ENCODE measurements at places on chromosomes 7 and 10.

- DNase-seq, result no peak
These were observed 292.5 kb upstream of the SHH start for GRCh38 chr7:156104501-156105336.

- DNase-seq, result no peak
These were observed 22.0 kb upstream of the SLF2 start for GRCh38 chr10:100890673-100891317.

- no peak for DNase-seq
These were observed 99.7 kb downstream of the CCSER2 start for GRCh38 chr10:84427903-84428650.

DNA sequence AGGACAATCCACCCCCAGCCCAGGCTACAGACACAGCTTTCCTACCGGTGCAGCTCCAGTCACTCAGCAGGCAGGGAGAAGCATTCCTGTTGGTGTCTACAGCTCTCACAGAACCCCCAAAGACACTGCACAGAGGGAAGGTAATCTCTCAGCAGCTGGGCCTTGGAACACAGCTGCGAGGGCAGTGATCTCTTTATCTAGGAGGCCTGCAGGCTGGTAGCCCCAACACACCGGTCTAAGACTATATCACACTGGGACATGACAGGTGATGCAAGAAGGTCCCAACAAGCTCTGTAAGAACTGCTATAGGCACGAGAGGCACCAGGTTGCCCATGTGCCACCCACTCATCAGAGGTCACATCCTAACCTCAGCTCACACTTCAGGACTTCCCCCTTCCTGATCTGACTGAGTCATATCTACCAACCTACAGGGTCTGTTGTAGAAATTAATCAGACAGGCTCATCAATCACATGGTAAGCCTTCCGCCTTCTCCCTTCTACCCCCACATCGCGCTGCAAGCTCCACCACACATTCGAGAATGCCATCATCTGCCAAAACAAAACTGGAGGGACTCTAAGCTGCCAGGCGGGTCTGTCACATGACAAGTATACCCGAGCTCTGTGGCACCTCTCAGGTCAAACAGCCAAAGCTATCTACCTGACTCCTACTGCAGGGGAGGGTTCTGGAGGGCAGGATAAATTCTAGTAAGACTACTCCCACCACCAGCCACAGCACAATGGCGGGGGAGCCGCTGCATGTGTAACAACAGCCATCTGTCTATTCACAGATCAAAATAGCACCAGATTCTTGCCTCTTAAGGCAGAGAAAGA lies 26.1 kb downstream of the FAM53B start:
- no peak for DNase-seq

DNA sequence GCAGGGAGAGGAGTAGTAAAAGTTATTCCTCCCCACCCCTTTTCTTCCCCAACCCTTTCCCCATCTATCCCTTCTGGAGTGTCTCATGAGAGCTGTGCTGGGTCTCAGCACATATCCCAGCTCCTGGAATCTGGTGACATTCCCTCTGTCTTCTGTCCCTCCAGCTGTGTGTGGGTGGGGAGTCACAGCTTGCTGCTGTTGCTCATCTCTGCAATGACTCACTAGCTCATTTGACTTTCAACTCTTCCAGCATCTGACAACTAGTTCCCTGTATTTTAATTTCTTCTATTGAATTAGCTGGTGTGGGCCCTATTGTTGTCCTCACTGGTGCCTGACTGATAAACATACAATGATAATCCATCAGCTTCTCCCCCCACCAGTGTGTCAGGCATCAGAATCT lies 198.9 kb upstream of the AUTS2 start:
- no peak for DNase-seq

DNA sequence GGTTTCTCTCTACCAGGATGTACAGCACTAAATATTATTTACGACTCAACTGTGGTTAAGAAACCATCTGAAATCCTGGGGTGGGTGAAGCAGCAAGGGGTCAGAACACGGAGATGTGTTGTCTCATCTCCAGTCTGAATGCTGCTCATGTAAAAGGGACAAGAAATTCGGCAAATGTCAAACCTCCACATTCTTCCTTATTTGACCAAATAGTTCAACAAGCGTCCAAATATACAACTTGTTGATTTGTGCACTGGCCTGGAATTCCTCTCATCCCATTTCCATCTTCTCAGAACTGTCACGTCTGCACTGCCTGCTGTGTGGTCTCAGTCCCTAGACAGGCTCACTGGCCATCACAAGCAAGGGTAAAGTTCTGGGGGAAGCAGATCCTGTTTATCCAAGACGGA lies 520.0 kb downstream of the PARD3 start:
- no peak for DNase-seq

- no peak for DNase-seq
These were observed 53.3 kb downstream of the SEMA3D start for GRCh38 chr7:85133560-85133959.

DNA sequence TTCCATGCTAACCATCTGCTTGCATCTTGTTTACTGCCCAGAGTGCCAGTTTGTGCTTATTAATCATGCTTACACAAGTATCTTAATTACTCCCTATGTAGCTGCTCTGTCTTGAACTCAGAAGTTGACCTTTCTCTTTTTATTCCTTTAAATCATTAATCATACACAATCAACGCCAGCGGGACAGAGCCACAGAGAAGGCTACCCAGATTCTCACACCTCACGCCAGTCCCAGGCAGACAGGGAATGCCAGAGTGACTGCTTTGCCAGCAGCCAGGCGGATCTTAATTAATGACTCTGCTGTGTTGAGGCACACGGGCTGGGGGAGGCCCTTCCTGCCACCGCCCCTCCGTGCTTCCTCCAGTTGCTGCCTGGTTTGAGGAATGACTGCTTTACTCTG lies 229.4 kb downstream of the LRMDA start:
- no peak for DNase-seq

DNA sequence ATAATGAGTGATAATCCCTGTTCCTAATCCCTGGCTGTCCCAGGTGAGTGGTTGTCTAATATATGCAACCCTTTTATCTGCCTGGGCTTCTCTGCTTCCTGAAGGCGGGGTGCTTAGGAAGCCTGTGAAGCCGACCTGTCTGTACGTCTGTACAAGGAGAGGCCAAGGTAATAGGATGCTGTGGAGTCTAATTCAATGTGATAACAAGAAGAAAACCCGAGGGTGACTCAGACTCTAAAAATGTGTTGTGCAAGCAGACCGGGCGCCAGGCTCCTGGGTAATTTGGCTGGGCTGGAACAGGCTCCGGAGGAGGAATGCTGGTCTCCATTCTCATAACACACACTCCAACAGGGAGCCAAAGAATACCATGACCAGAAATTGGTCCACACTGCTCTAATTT lies 43.6 kb downstream of the THNSL1 start:
- DNase-seq, result no peak

DNA sequence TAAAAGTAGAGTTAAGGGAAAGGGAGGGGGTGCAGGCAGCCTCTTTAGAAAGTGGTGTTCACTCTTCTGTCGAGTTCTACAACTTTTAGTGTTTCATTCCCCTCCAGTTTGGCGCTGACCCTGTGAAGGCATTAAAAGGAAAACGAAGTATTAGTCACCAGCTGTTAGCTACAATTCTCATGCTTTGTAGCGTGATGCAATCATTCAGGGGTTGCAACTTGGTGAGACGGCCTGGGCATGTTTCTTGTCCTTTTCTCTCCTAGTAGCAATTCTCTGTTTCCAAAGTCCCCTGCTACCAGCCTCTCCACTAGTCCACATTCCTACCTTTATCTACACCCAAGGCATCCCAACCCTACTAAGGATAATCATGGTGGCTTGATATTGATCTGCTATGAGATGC lies 33.7 kb upstream of the DGKI start:
- DNase-seq, result no peak

- no peak for DNase-seq
These were observed 417.9 kb downstream of the IPMK start for GRCh38 chr10:57849691-57850357.

DNA sequence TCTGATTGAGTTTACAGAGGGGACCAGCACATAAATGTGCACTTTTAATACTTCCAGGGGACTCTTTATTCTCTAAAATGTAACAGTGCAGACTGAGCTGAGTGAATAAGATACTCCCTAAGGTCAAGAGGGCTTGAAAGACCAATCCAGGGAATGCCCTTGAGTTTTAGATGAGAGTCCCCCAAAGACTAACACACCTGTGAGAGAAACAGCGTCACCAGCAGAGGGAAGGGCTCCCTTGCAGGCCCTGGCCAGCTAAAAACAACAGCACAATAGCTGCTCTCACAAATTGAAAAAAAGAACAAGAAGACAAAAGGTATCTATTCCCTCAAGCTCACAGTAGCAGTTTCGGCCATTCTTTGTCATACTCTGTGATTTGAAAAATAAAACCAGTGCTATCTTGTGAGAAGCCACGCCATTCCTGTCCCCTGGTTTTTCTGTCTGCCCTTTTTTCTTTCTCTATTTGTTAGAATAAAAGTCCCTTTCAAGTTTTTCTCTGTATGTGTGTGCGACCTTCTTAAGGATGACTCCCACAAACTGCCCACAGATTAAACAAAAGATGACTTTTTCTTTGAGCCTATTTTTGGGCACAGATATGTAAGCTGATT lies 230.4 kb upstream of the BMPER start:
- DNase-seq, result no peak

- no peak for DNase-seq
These were observed 228.1 kb upstream of the PFKP start for GRCh38 chr10:2839081-2839725.

GRCh38 chr7:128110641-128111364 lies 79.6 kb upstream of the LRRC4 start:
- DNase-seq, result no peak

DNA sequence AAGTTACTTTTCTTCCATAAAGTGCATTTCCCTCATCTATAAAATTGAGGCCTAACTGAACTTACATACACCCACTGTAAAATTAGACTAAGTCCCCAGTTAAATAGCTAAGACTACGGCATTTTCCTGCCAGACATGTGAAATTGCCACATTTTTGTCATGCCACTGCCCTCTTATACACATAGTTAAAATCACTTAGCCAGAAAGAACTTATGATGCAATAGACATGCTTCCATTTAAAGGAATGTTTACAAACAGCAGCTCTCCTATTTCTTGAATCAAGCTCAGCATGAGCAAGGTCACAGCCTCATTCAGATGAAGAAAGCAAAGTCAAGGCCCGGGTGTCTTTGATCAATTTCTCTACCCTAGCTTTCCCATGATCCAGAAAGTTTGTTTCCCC lies 175.7 kb downstream of the LRRN3 start:
- DNase-seq, result no peak

DNA sequence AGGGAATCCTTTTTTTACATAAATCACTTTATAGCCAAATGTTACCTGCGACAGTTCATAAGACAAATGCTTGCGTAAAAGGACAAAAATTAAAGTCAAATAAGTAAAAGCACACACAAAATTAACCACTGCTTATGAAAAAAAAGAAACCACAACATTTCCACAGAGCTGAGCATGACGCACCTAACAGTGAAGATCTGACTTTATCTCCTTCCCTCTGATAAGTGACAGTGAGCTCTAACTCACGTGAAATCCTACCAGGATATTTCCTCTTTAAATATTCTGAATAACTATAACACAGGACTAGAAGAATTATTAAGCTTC lies 225.5 kb downstream of the SFMBT2 start:
- no peak for DNase-seq

GRCh38 chr10:43204042-43204942 lies 62.6 kb downstream of the RASGEF1A start:
- no peak for DNase-seq

GRCh38 chr7:103525937-103526336 lies 79.9 kb upstream of the SLC26A5 start:
- no peak for DNase-seq

GRCh38 chr10:3986493-3987142 lies 201.6 kb upstream of the KLF6 start:
- no peak for DNase-seq

DNA sequence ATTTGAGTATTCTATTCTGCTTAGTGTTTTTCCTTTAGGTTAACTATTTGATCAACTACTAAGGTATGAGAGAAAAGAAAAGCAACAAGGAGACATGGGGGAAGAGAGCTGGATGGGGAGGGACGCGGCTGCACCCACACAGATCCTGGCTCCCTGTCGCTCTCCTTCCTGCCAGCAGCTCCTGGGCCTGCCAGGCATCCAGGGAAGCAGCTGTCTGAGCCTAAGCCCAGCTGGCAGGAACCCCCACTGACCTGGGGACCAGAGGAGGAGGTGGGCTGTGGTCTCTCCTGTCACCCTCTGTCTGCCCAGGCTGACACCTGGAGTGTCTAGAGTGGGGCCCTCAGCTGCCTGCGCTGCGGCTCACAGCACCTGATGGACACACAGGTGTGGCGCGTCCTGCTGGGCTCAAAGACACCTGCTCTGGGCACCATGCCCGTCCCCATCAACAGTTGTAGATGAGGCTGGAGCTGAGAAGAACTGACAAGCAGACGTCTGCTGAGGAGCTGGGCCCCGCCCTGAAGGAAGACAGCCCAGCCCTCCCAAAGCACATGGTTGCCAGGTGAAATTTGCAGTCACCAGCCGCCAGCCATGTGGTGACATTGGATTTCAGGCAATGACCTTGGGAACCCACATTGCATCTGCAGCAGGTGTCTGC lies 207.9 kb downstream of the PLXNA4 start:
- no peak for DNase-seq

GRCh38 chr10:6507311-6507710 lies 72.8 kb downstream of the PRKCQ start:
- DNase-seq, result no peak

DNA sequence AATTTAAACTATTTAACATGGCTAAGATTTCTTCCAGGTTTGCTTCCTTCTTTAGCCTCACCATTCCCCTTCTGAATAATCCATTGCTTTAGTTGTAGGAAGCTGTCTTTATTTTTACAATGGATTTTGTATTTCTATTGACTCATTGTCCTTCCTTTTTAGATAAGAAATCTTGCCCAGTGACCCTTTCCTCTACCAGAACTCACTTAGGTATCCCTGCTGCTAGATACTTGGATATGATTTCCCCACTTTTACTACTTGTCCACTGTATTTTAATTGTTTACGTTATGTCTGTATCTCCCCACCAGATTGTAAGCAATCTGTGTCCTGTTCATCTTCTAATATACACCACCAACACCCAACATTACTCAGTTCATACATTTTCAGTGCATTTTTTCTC lies 47.7 kb upstream of the MDFIC start:
- no peak for DNase-seq

DNA sequence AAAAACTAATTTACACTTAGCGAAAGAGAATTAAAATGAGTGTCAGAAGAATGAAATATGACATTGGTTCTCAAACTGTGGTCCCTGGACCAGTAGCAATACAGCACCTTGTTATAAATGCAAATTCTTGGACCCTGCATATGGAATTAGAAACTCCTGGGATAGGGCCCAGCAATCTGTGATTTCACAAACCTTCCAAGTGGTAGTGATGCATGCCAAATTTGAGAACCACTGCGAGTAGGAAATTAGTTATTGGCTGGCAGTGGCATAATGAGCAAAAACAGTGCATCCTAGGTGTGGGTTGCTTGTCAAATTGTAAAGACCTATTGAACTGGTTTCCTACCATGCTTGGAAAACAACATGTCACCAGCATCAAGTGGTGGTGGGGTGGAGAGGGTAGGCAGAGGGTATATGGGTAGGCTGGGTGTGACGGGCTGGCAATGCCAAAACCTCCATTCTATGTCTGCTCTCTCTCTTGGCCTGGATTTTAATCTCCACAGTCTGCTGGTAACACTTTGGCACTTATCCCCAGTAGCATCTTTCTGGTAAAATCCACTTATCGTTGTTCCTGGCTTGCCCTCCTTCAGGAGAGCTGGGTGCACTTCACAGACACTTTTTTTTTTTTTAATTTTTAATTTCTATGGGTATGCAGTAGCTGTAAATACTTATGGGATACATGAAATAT lies 50.0 kb downstream of the ZNF22 start:
- no peak for DNase-seq

Data from NCI-H1930 (cell line).